ENCODE measurements at places on chromosomes 7 and 10.
A peak's percentile ranks its signal among the peaks of the same experiment; 100 is the strongest.

- peak; percentile 46 for DNase-seq
These were observed 291.5 kb upstream of the ZNF32 start for GRCh38 chr10:43939939-43940820.

GRCh38 chr10:102644646-102645387 is 538 bp downstream of the TRIM8 start:
- peak; percentile 83 for DNase-seq

GRCh38 chr7:128882134-128882533 is 19.5 kb downstream of the ATP6V1F start:
- DNase-seq: no peak

- DNase-seq: no peak
These were observed 200.3 kb upstream of the PCLO start for GRCh38 chr7:83362871-83363550.

All from heart left ventricle (tissue), 16 donors.